ENCODE measurements at places on chromosomes 11 and 22.
A peak's percentile ranks its signal among the peaks of the same experiment; 100 is the strongest.

GRCh38 chr11:73893041-73893440 is 16.2 kb downstream of the PAAF1 start:
- no peak for DNase-seq

DNA sequence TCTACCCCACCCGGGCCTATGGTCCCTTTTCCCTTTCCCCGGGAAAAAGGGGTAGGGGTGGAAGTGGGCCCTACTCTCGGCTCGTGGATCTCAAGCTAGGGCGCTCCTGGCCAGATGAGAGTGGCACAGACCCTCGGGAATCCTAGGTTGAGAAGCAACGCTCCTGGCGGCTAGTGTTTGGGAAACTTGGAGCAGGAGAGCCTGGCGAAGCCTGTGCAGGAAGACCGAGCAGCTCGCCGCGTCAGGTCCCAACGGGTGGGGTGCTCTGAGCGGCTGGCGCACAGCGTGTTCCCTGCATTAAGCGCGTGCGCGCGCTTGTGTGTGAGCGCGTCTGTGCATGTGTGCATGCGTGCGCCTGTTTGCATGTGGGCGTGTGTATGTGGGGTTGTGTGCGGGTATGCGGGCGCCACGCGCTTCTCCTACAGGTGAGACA is 7.1 kb upstream of the FLI1 start:
- no peak for DNase-seq

- DNase-seq, result no peak
Observed at GRCh38 chr11:112533682-112534081, 273.0 kb upstream of the PLET1 start.

DNA sequence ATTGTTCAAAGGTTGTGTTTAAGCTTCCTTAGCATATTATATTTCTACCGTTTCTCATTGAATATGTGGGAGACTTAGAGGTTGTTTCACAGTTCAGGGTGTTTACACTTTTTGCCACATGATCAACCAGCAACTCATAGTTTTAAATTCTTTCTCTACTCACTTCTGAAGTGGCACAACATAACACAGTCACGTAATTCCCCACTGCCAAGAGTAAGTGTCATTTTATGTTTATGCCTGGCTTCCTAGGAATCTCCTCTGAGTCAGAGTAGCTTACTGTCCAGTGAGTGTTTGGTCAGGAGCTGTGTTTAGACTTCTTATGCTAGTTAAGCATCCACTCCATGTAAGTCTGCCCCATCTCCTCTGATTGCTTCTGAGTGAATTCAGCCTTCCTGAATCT is 520.8 kb upstream of the KIRREL3 start:
- DNase-seq, result no peak

GRCh38 chr11:38839071-38839470 is 2241.0 kb upstream of the RAG2 start:
- DNase-seq, result no peak

DNA sequence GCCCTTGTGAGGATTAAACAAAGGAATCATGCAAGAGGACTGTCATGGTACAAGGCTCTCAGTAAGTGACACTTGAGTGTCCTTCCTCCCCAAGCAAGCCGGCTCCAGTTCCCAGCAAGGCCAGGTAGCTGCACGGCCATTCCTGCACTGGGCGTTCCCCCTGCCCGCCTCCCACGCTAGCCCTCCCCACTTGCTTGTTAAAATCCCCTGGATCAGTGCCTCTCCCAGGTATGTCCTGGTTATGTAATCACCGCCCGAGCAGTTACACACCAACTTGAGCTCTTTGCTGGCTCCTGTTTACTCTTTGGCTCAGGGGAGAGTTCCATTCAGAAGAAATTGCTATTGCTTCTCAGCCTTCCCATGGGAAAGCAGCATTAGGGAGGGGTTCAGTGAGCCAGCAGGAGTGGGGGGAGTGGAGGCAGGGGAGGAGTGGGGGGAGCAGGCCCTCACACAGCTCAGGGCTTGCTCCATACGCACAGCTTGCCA is 19.4 kb upstream of the MYEOV start:
- DNase-seq, result no peak

GRCh38 chr11:2519517-2519861 is 74.7 kb downstream of the KCNQ1 start:
- no peak for DNase-seq

- no peak for DNase-seq
Observed at GRCh38 chr22:21823740-21824444, 43.6 kb downstream of the MAPK1 start.

- peak; percentile 30 for DNase-seq
Observed at GRCh38 chr11:120774591-120775386, 249.1 kb upstream of the TBCEL start.

DNA sequence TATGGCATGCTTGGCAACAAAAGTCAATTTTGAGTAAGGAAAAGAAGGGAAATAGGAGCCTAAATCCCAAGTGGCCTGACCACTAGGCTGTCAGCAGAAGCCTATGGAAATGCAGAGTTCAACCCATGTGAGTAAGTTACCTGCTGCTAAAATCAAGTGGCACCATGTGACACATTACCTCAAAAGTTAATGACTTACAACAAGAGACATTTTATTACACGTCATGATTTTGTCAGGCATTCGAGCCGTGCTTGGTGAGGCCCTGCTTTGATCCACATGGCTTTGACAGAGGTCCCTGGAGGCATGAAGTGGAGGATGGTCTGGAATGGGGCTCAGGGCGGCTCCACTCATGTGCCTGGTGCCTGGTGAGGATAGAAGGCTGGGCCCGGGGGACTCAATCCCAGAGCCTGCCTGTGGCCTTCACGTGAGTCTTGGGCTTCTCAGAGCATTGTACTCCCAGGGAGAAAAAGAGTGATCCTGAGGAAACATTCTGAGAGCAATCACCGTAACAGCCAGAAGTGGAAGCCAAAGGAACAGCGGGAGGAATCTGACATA is 339.1 kb upstream of the B3GAT1 start:
- no peak for DNase-seq

DNA sequence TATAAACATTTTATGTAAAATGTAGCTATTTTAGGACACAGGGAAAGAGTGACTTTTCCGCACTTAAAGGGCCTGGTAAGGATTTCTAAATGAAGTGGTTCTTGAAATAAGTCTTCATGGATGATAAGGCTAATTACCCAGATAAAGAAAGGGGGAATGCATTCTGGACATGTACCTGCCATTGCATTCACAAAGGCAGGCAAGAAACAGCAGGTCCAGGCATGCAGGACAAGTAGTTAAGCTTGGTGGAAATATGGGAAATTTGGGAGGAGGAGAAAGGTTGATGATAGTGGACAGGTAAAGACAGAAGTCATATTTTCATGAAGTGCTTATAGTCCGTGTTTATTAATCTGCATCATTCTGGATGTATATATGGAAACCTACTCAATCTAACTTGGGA is 621.2 kb downstream of the NTM start:
- no peak for DNase-seq

- DNase-seq, result no peak
Observed at GRCh38 chr22:21940521-21940920, 12.1 kb downstream of the PPM1F start.

- DNase-seq, result peak; percentile 55
Observed at GRCh38 chr22:45868571-45869339, 108.2 kb downstream of the WNT7B start.

DNA sequence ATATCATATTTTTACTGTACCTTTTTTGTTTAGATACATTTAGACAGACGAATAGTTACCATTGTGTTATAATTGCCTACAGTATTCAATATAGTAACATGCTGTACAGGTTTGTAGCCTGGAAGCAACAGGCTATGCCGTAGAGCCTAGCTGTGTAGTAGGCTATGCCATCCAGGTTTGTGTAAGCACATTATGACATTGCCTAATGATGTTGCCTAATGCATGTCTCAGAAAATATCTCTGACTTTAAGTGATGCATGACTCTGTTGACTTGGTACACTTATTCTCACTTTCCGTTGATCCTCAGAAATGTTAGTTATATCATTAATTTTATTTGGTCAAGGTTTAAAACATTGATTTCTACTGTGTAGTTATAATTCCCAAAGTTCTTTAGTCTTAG is 39.9 kb downstream of the OR2AT4 start:
- DNase-seq, result no peak

- no peak for DNase-seq
Observed at GRCh38 chr11:19910931-19911330, 198.3 kb downstream of the NAV2 start.

GRCh38 chr11:65650547-65651338 is 12.0 kb downstream of the RELA start:
- no peak for DNase-seq

DNA sequence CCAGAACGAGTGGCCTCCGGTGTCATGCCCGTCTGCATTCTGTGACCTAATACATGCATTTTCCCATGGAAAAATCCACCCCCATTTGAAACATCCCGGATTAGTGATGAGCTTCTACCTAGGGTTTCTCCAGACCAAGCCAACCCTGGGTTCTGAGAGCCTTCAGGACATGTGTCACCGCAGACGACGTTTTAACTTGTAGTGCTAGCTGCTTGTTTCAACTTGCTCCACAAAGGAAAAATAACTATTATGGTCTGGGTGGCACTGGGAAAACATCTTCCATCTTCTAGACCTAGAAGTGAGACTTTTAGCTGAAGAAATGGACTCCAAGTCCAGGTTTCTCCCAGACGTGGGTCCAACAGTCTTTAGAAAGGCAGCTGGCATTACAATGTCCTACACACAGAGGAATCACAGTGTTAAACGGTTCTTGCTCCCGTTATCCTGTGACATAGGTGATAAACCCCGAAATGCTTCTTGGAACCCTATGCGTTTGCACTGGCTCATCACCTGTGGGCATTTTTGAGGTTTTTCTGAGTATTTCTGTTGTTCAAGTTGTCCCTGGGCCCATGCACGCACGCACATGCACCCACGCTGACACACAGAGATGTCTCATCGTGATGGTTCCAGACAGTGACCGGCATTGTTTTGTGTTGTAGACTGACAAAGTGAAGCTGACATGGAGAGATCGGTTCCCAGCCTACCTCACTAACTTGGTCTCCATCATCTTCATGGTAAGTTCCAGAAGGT is 46.6 kb upstream of the FADD start:
- no peak for DNase-seq

- no peak for DNase-seq
Observed at GRCh38 chr11:129973068-129973467, 29.6 kb downstream of the PRDM10 start.

GRCh38 chr11:18731949-18732821 is 6.2 kb upstream of the IGSF22 start:
- DNase-seq, result no peak

- no peak for DNase-seq
Observed at GRCh38 chr11:44840521-44841251, 110.0 kb downstream of the TP53I11 start.

GRCh38 chr11:110972640-110973039 is 260.4 kb upstream of the ARHGAP20 start:
- no peak for DNase-seq

- DNase-seq, result peak; percentile 79
Observed at GRCh38 chr11:35223371-35223796, 84.4 kb downstream of the CD44 start.

- DNase-seq, result no peak
Observed at GRCh38 chr11:116042146-116042545, 537.9 kb upstream of the CADM1 start.

DNA sequence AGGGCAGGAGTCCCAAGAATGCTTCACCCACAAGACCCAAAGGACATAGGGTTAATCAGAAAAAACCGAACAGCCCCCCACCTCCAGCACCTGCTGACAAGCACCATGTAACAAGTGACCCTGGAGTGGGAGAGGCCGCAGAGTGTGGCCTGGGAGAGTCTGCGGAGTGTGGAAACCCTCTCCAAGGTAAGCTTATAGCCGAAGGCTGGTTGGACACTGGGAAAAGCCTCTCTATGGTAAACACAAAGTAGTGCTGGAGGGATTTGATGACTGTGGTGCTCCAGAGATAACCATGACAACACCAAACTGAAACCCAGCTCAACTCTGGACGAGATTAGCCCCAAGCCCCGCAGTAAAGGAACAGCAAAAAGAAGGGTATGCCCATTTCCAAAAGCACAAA is 19.2 kb downstream of the ASCL2 start:
- no peak for DNase-seq

- no peak for DNase-seq
Observed at GRCh38 chr11:5369789-5370188, 13.8 kb upstream of the OR51M1 start.

DNA sequence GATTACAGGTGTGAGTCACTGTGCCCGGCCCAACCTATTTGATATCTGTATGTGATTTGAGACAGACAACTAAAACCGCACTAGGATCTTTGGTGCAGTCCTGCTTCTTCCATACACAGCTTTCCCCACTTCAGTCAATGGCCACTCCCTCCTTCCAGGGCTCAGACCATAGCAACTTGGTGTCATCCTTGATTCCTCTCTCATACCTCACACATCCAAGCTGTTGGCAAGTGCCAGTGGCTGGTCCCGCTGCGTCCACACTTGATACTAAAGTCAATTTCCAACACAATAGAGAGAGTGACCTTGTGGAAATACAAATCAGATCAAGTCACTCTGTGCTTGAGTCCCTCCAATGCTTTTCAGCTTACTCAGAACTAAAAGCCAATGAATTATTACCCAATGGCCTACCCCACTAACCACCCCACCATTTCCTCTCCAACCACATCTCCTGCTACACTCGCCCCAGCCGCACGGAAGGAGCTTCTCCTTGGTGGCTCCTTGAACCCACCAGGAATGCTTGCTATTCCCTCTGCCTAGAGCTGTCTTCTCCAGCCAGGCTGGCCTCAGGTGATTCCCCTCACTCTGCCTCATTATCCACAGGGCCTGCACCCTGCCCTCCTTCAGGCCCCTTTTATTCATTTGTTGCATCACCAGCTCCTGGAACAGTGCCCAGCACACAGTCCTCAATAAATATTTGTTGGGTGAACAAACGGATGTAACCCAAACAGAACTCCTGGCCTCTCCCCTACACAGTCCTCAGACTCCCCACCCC is 12.9 kb downstream of the ABTB2 start:
- DNase-seq, result peak; percentile 55

DNA sequence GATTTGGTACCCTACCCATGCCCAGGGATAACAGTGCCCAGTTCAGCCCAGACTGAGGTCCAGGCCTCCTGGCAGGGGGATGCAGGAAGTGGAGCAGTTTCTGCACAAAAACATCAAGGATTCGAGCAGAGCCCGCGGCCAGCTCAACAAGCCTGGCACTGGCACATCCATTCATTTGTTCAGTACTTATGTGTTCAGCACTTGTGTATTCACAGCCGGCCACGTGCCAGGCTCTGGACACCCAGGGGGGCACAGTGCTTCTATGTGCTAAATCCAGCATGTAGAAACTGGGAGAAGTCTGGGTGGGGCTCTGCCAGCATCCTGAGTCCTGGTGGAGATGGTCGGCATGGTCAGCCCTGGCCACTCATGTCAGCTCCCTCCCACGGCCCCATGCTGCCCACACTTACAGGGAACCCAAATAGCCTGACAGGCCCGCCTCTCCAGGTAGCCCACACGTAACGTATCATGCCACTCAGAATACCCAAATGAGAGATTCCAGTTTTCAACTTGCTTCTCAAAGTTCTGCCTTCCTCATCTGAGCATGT is 28.5 kb downstream of the LINC01488 start:
- no peak for DNase-seq

Measured in left forelimb (tissue), 1 donor.